ENCODE measurements at places on chromosomes 5 and 9.

DNA sequence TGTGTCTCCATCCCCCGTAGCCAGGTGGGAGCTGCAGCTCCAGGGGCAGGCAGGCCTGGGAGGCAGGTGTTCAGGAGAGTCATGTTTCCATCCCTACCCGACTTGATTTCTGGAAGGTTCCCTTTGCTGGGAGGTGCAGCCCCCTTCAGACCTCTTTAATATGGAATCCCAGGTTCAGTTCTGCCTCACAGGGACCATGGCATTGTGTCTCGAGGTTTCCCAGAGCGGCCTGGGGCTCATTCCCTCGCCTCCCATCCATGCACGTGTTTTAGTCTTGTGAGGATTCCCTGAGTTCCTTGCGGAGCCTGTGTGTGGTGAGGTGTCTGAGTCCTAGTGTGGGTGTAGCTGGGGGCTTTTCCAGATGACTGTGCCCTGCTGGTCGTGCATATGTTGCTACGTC lies 16.5 kb upstream of the AHRR start:
- DNase-seq = no peak

- no peak for DNase-seq
These were observed 325.2 kb upstream of the RPS23 start for GRCh38 chr5:82603033-82603987.

DNA sequence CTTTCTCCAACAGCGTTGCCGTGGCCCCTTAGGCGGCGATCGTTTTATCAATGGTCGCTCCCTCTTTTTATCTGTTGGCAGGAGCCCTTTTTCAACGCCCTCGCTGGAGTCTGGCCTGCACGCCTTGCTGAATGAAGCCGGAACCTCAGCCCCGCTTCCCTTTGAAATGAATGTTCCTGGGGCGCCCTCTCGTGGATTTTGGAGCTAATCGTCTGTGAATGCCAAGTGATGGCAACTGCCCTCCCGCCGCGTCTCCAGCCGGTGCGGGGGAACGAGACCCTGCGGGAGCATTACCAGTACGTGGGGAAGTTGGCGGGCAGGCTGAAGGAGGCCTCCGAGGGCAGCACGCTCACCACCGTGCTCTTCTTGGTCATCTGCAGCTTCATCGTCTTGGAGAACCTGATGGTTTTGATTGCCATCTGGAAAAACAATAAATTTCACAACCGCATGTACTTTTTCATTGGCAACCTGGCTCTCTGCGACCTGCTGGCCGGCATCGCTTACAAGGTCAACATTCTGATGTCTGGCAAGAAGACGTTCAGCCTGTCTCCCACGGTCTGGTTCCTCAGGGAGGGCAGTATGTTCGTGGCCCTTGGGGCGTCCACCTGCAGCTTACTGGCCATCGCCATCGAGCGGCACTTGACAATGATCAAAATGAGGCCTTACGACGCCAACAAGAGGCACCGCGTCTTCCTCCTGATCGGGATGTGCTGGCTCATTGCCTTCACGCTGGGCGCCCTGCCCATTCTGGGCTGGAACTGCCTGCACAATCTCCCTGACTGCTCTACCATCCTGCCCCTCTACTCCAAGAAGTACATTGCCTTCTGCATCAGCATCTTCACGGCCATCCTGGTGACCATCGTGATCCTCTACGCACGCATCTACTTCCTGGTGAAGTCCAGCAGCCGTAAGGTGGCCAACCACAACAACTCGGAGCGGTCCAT lies 10.0 kb downstream of the S1PR3 start:
- peak; percentile 91 for DNase-seq

DNA sequence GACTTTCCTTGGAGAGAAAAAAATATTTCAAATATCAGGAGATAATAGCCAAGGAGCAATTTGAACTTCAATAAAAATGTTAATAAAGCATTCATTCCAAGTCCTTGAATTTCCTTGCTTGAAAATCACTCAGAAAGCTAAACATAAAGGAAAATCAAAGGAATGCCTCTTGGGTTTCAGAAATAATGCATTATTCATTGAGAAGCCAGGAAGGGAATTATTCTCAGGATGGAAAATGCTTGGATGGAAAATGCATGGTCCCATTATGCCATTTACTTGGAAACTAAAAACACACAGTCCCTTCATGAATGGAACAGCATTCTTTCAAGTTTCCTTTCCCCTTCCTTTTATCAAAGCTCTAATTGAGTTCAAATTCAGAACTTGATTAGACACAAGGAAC lies 160.9 kb downstream of the LPAR1 start:
- no peak for DNase-seq

DNA sequence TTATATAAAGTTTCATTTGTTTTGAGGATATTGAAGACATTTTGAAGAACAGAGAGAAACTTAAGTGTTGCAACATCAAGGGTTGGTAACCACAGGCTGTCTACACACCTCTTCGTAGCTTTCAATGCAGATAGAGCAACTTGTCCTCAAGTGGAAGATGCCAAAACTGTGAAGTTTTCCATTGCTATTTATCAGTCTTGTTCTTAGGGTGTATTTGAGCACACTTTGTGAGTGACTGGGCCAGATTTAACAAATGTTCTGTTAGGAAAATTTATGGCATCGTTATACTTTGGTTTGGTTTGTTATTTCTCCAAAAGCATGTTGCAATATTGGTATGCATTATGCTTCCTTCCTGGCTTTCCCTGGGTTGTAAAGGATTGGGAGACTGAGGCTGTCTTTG lies 31.6 kb downstream of the NNT start:
- DNase-seq = no peak

DNA sequence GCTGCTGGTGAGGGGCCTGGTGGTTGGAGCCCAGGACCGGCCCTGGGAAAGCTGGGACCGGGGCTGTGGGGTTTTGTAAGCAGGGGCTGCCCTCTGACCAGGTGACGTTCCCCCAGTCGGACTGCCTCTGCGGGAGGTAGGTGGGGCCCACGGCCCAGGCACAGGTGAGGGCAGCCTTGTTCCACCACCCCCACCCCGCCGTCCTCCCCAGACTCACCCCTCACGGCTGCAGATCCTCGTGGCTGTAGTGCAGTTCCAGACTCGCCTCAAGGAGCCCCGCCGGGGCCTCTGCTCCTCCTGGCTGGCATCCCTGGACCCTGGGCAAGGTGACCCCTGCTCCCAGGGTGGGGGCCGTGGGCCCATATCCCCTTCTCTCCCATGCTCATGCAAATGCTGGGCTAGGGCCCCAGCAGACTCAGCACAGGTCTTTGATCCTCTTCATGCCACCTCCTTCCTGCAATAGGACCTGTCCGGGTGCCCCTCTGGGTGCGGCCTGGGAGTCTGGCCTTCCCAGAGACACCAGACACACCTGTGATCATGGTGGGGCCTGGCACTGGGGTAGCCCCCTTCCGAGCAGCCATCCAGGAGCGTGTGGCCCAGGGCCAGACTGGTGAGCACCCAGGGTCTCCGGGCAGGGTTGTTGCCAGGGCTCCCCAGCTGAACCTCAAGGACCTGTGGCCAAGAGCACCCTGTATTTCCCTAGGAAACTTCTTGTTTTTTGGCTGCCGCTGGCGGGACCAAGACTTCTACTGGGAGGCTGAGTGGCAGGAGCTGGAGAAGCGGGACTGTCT lies 6.6 kb downstream of the RNF208 start:
- DNase-seq = no peak

DNA sequence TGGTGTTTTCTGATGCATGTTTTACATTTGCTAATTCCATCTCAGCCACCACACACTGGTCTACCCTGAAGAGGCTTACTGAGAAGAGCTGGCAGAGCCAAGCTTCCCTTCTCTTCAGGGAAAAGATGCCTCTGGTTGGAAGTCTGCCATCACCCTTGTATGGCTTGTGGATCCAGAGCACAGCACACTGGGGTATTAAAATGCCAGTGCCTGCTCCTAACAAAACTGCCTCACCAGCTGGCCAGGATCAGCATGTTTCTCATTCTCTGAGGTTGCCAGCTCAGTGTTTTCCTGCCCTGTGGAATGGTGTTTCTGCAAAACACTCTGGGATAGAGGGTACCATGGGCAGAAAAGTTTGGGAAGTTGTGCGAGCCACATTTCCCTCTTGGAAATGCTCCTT lies 31.6 kb upstream of the ZNF618 start:
- peak; percentile 5 for DNase-seq

DNA sequence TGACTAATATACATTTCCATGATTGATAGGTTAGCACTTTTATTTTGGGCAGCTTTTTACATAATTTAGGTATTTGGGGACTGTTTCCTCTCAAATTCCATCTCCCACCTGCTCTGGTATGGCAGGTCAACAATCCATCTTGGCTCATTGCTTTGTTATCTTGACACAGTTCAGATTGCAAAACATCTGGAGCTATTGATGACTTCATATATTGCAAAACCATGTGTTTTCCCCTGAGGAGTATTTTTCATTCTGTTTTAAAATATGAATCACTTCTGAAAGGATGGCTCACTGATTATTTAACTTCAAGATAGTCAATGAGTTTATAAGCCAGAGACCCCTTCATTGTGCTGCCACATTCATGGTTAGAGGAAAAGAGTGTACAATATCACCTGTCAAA lies 1206.0 kb upstream of the C9orf72 start:
- no peak for DNase-seq

- no peak for DNase-seq
These were observed 95.3 kb upstream of the COL5A1 start for GRCh38 chr9:134546246-134546731.

- DNase-seq = no peak
These were observed 808.1 kb downstream of the EFNA5 start for GRCh38 chr5:106862450-106863193.

DNA sequence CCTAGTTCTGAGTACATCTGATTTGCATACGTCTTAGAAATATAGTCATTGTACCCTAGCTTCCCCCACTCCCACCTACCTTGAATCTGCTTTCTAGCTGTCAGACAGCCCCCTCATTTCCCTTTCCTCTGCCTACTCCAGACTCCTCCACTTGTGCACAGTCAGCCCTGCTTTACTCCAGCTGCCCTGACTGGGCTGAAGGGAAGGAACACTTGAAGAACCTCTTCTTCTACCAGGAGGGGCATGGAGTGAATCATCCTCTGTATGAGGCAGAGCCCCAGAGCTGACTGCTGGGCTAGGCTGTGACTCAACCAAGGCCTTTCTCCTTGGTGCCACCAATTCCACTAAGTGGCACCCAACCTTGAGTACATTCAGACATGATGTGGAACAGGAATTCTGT lies 18.1 kb upstream of the ZFR start:
- no peak for DNase-seq

DNA sequence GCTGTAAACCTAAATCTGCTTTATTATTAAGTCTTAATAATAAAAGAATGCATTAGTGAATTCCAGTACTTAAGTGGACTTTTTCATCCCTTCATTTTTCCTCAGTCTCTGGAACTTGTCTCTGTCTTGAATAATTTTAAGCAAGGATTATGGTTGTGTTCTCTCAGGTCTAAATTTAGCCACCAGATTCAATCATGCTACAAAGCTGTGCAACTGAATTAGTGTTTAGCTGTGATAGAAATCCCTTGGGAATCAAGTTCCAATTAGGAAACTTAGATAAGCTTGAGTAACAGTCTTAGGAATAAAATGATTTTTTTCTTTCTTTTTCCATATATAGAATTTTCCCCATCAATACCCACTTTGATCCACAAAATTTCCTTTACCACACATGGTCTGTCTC lies 104.3 kb downstream of the PLPPR1 start:
- DNase-seq = no peak

- no peak for DNase-seq
These were observed 14.7 kb upstream of the TMEM250 start for GRCh38 chr9:136133191-136133958.
